ENCODE measurements at places on chromosomes 12 and 14.

DNA sequence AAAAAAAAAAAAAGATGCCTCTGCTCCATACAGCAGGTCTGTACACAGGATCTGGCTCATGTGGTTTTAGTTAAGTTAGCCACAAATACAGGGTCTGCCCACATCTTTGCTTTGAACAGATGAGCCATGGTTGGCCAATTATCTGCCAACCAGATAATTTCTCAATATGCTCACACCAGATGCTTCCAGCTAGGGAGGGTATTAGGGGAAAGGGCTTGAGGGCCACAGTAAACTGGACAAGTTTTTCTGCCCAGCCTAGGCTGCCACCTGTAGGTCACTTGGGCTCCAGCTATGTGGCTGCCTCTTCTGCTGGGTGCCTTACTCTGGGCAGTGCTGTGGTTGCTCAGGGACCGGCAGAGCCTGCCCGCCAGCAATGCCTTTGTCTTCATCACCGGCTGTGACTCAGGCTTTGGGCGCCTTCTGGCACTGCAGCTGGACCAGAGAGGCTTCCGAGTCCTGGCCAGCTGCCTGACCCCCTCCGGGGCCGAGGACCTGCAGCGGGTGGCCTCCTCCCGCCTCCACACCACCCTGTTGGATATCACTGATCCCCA is 776 bp downstream of the RDH5 start:
- no peak for DNase-seq

- DNase-seq, result no peak
These were observed 519.3 kb downstream of the NOVA1 start for GRCh38 chr14:26078561-26078960.

DNA sequence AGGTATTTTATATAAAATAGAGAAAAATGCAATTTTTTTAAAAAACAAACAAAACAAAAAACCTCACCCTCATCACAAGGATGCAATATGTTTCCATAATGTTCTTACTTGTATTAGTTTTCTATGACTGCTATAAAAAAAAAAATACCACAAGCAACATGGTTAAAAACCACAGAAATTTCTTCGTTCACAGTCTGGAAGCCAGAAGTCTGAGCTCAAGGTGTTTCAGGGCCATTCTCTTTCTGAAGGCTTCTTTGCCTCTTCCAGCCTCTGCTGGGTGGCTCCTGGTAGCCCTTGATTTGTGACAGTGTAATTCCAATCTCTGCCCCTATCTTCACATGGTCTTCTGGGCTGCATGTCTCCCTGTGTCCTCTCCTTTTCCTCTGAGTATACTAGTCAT is 21.5 kb upstream of the SSTR1 start:
- no peak for DNase-seq

DNA sequence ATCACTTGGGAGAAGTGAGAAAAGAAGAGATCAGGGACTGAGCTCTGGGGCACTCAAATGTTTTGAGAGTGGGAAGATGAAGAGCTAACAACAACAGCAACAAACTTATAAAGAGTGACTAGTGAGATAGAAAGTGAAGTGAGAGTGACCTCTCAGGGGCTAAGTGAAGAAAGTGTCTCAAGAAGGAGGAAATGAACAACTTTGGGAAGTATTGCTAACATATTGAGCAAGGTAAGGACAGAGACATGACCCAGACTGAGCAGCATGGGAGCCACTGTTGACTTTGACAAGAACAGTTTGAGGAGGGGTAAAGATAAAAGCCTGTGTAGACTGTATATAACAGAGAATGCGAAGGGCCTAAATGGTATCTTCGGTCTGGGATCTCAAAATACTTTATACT is 155.1 kb upstream of the BTG1 start:
- no peak for DNase-seq

DNA sequence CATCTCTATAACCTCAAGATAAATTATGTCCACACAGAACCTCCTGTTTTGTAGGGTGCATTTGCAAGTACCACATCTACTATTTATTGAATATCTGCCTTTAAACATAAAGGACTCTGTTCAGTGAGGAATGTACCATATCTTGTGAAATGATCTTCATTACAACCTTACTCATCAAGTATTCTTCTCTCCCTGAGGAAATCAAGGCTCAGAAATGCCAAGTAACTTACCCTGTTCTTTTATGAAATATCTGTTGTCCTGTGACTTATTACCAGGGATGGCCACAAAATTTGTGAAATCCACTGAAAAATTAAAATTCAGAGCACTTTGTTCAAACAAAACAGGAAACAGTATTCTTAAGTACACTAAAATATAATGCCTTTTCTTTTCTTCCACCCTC is 366.7 kb downstream of the GALC start:
- DNase-seq, result no peak

DNA sequence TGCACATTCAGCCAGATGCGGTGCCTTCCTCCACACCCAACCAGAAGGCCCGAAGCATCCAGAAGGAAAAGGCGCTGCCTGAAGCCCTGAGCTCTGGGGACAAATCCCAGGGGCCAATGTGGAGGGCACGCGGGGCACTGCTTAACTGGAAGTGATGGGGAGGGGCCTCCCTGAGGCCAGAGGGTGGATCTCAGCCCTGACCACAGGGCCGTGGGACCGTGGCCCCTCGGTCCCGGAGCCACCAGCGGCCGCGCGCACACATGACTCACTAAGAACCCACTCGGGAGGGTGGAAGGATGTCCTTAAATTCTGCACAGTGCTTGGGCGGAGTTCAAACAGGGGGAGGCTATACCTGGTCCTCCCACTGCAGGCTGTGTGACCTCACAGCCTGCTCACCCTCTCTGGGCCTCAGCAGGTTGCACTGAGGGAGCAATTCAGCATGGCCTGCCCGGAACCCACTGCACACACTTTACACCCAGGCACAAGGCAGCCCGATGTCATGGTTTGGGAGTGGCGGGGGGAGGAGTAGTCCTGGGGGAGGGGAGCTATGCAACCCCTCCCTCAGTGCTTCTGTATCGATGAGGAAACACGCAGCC is 89.5 kb downstream of the RFLNA start:
- DNase-seq, result no peak
